ENCODE measurements at places on chromosomes 2 and 18.

GRCh38 chr2:164369366-164369765, 251.9 kb downstream of the GRB14 start:
- no peak for DNase-seq

DNA sequence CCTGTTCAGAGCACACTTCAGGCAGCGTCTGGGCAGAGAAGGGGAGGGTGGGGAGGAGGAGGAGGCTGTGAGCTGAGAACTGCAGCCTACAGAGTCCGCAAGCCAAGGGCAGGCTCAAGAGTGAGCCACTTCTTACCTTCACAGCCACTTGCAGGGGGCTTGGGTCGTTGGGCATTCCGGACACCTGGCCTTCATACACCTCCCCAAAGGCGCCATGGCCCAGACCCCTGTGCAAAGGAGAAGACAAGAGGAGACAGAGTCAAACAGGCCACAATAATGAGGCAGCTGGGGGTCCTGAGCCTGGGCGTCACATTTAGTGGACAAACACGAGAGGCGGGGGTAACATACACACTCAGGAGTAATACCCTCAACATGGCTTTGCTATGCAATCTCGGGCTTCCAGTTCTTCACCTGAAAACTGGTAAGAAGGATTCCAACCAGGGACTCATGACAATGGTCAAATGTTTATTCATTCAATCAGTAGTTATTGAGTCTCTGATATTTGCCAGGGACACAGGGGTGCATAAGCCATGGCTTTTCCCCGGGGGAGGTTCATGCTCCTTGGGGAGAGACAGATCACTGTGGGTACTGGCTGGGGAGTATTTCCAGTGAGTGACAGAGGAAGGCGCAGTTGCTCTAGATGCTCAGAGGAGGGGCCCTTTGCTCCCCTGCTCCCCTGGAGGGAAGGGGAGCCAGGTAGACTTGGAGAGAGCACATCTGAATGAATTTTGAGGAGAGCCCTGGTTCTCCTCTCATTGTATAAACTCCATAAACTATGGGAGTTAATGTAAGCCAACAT, 107.4 kb downstream of the CLIP4 start:
- no peak for DNase-seq

GRCh38 chr2:1839066-1839756, 94.9 kb upstream of the PXDN start:
- DNase-seq, result no peak

DNA sequence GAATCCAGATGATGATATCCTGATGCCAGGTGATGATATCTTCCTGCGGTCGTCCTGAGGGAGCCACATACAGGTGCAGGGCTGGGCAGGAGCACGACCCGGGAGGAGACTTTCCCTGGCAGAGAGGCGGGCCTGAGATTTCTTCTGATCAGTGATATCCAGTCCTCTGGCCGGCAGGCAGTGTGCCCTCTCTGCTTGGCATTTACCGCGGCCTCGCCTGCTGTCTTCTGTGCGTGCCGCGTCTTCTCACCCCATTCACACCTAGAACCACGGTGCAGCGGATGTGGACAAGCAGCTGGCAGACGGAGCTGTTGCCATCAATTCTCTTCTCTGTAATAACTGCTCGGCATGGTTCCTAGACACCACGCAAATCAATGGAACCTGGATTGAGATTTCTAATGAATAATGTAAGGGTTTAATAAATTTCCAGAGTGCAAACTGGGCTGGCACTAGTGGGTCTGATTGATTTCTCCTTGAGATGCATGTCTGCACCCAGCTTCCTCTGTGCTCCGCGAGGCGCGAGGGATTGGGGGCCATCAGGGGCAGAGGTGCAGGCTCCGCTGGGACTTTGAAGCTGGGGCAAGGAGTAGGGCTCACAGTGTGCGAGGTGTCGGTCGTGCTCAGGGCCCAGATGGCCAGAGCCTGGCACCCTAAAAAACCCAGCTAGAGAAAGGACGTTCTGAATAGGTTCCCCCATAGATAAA, 208.9 kb upstream of the HDAC4 start:
- DNase-seq, result no peak

GRCh38 chr2:45748239-45748638, 96.8 kb downstream of the PRKCE start:
- DNase-seq, result no peak

DNA sequence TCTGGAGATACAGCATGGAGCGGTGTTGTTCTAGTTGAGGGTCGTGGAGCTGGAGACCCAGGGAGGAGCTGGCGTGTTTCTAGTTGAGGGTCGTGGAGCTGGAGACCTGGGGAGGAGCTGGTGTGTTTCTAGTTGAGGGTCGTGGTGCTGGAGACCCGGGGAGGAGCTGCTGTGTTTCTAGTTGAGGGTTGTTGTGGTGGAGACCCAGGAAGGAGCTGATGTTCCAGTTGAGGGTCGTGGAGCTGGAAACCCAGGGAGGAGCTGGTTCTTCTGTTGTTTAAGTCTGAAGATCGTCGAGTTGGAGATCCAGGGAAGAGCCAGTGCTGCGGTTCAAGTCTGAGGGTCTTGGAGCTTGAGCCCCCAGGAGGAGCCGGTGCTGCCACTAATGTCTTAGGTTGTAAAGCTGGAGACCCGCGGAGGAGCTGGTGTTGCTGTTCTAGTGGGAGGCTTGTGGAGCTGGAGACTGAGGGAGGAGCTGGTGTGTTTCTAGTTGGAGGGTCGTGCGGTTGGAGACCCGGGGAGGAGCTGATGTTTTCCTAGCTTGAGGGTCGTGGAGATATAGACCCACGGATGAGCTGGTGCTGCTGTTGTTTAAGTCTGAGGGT, 155.3 kb downstream of the RTP5 start:
- DNase-seq, result no peak

DNA sequence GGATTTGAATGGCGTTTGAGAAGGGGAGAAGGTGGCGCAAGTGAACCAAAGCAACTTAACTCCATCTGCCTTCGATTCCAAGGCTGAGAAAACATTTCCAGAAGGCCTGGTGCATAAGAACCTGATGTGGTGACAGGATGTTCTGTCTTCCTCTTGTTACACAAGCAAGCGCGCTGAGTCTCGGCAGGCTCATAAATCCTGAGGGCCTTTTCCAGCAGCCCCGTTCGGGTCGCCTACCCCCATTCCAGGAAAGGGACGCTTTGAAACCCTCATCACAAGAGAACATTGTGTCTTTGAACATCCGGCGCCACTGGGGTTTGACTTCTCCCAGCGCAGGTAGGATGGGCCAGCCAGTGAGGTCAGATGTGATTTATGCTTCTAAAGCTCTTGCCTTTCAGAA, 403.5 kb downstream of the SETBP1 start:
- DNase-seq, result no peak

GRCh38 chr2:15861898-15862297, 78.5 kb upstream of the MYCN start:
- DNase-seq, result no peak

DNA sequence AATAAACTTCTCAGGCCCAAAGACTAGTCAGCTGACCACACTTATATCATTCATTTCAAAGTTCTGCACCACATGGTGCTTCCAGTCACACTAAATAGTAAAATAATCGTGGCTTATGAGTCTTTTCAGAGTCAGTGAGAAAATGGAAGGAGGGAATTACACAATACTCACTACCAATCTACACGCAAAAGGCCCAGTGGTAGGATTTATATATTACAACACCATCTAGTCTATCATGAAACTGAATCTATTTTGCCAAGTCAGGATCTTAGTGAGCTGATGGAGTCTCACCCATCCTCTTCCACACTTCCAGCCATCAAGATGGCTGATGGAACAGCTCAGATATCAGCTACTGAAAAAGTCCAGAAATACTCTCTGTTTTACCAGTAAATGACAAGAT, 21.9 kb downstream of the INO80D start:
- DNase-seq, result no peak

DNA sequence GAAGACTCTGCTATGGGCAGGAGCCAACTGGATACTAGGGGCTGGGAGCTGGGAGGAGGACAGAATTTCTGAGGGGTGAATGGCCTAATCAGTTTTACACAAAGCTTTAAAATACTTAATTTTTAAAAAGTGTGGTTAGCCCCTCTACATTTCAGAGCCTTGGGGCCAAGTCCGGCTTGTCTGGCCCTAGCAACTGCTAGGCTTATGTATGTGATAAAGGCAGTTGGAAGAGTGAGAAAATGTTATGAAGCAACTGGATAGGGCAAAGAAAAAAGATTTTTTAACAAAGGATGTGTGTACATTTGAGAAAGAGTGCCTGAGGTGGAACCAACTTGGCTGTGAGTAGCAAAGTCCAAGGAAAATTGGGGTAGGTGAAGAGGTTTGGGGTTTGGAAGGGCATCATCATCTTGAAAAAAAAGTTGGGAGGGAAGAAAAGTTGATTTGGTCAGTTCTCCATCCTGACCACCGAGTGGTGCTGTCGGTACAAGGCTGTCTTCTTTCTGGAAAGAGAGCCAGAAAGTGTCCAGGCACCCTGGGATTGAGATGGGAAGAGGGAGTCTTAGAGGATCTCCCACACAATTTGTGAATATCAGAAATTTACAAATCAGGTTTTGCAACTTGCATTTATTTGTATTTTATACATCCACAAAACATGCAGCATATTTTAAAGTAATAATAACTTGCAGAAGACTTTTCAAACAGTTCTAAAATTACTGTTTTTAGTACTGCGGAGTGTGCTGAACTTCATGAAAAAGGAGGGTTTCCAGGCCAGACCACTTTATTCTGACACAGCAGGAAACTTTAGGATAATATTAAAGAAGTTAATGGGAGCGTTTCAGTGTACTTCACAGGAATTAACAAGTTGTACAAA, 10.5 kb upstream of the CDK15 start:
- no peak for DNase-seq

DNA sequence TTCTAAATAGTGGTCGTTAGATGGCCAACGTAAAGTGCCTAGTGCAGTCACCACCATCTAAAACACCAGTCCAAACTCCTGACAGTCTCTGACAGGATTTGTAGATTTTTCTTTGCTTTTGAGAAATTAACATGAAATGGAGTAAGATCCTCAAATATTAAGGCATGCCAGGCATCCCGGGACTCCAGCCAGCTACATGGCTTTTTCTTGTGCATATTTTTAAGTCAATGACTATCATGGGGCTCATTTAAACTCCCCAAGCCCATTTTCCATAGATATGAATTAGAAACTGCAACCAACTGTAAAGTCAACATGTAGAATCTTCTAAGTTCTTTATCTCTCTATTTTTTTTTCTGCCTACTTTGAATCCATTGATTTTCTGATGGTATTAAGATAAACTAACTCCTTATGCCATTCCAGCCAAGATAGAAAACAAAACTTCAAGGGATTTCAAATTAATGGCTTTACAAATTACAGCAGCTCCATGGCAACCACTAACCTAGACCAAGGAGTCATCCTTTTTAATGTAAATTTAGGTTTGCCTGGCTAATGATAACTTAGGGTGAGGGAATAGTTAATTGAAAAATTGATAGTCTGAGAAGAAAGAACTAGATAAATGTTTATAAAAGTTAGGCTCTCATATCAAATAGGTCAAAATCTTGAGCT, 764.1 kb upstream of the NXPH2 start:
- DNase-seq, result no peak

- DNase-seq, result no peak
Observed at GRCh38 chr18:79046522-79046921, 22.7 kb upstream of the ATP9B start.

DNA sequence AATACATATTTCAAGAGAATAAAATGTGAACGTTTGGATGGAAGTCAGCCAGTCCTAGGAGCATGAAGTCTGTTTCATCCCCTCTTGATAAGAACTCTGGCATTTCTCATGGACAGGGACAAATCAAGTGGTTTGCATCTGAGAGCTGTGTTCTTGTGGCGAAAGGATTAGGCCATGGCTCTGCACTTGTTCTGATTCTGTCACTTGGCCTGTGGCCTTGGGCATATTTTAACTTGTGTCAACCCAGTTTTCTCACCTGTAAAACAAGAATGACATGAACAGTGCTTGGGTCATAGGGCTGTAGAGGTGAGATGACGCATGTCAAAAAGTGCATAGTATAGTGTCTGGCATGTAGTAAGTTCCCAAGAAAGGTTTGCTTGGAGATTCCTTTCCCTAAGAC, 125.8 kb downstream of the MGAT5 start:
- DNase-seq, result no peak

- no peak for DNase-seq
Observed at GRCh38 chr2:200477667-200478131, 32.2 kb downstream of the KCTD18 start.

GRCh38 chr2:182281276-182281675, 145.6 kb downstream of the PDE1A start:
- no peak for DNase-seq

DNA sequence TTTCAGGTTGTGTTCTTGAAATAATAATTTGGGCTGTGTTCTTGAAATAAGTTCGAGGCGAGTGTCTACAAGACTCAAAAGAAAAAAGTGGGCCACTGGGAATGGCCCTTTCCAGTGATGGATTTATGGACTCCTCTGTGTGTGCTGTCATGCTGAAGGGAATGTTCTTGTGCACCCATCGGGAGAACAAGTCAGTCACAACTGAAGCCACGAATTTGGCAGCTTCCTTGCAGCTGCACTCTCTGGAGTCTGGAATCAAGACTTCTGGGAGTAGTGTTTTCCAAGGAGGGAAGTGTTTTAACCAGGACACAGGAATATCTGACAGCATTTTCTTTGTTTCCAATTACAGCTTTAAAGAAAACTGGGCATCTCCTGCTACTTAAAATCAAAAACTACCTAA, 620 bp downstream of the SLC14A1 start:
- DNase-seq, result no peak

DNA sequence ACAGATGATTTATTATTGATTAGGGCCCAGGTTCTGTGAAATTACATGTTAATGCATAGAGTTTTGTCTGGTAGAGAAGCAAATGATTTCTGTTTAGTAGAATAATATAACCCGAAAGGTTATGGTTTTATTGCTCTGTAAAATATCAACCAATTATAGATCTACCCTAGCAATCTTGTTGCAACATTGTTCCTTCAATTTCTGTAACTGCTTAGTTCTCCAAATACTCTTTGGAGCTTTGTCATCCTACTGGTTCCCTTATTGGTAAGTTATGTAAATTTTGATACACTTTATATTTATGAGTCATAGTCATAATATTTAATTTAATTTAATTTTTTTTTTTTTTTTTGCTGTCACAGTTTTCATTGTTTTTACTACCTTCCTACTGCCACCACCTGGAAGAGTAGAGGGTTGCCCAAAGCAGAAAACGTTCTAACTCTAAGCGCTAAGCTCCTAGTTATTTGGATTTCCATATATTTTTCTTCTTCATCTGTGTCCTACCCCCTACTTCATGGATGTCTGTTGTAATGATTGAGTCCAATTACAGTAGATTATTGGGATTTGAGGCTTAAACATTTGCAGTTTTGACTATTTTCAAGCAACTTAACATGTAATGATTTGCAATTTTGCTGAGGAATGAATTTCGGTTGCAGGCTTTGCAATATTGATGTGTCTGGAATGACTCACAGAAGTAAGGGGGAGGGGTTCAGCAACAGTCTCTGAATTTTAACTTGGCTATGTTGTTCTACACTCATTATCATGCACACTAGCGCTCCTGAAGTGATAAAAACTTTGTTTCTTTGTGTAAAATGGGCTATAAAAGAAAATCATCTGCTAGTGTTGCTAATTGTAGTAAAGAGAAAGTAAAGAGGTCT, 51.1 kb downstream of the NABP1 start:
- DNase-seq, result no peak

DNA sequence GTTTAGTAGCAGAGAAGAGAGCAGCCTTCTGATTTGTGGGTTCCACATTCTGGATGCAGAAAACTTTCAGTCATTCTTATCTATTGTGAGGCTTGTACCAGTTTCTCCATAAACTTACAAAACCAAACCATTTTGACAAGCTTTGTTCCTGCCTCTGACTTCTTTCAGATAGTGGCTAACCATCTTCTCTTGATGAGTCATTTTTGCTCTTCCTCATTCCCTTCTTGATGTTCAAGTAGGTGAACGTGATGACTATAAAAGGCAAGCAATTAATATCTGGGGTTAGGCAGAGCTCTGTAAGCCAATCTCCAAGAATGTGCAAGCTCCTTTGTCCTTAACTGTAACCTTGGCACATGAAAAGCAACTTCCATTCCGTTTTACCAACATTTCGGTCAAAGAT, 2083.1 kb upstream of the PIK3C3 start:
- DNase-seq, result no peak

Data from GM19239 (cell line).